Activated CD4-positive, alpha-beta T cell treated with anti-CD3 and anti-CD28 coated beads for 4 hours (primary cell): ENCODE measurements at places on chromosomes 13 and 19.

GRCh38 chr13:86892330-86892729 is 778.8 kb upstream of the SLITRK5 start:
- DNase-seq: no peak

- no peak for DNase-seq
Measured at GRCh38 chr13:70394031-70394548, 285.8 kb upstream of the KLHL1 start.

DNA sequence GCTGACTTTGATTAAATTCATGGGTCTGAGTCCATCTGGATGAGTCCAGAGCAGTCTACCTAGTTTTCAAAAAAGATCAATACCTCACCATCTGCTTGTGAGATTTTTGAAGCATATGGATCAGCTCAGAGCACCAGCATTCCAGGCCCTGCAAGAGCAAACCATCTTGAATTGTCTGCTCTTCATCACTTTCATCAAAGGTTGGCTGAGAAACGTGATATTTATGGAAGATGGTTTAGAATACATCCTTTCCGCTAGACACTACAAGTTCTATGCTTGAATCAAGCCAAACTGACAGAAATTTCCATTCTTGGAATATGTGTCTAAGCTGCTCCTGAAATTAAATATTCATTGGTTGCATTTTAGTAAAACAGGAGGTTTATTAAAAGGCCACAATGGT is 190.3 kb downstream of the KCNRG start:
- no peak for DNase-seq

DNA sequence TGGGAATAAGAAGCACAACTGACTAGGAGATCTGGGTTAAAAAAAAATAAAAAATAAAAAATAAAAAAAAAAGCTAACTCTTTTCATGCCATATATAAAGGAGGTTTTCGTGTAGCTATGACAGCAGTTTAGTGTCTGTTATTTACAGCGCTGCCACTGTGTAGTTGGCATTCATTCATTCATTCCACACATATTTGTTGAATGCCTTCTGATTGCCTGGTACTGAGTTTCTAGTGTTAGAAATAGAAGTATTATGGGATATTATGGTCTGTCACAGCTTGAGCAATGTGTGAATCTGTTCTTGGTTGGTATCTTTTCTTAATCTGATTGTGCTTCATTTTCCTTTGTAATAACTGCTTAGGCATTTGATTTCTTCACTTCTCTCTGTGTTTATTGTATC is 237.4 kb downstream of the NBEA start:
- DNase-seq: no peak

DNA sequence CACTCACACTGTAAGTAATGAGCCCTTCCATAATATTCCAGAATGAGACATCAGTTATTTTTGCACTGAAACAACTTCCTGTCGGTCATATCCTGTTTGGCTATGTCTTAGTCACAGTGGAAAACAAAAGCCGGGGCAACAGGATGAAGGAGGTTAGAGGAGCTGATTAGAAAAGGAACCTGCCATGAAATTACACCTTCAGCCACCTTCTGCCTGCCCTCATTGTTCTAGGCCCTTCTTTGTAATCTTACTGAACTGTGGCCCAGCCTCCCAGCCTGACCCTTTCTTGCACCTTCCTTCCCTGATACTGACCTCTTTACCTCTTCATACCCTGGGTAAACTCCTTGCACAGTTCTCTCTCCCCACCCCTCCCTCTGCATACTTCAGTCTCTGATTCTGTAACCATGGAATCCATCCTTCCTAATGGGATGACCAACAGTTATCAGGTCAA is 67.3 kb downstream of the DOCK9 start:
- peak; percentile 36 for DNase-seq

- DNase-seq: no peak
Measured at GRCh38 chr19:16118489-16119033, 6.9 kb downstream of the RAB8A start.

DNA sequence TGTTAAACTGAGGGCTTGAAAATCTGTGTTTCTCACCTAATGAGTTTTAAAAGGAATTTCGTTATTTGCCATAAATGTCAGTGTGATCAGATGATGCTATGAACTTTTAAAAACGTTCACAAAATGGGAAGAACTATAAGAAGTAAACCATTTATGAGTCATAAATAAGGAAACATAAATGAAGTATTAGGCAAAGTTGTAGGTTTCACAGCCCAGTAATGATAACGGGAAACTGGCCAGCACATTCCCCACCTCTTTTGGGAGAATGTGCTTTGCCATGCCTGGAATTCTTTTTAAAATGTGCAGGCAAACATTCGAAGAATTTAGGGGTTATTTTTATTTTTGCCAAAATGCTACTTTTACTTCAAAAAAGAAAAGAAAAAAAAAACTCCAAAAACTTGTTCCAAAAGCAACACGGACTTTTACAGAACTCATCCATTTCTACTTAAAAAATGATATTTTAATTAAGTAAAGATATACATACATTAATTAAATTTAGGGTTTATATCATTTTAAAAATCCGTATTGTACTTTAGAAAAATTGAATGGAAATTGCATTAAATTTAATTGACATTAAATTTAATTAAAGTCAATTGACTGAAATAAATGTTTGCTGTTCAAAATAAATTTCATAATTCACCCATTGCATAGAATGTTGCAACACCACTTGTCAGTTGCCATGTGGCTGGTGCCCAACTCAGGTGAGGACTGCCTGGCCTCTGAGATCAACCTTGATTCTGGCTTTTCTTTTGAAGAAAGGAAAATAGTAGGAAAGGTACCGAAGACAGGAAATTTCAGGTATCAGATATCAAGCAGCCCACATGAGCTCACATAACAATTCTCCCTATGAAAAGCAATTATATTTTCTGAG is 1198.5 kb downstream of the EFNB2 start:
- no peak for DNase-seq

DNA sequence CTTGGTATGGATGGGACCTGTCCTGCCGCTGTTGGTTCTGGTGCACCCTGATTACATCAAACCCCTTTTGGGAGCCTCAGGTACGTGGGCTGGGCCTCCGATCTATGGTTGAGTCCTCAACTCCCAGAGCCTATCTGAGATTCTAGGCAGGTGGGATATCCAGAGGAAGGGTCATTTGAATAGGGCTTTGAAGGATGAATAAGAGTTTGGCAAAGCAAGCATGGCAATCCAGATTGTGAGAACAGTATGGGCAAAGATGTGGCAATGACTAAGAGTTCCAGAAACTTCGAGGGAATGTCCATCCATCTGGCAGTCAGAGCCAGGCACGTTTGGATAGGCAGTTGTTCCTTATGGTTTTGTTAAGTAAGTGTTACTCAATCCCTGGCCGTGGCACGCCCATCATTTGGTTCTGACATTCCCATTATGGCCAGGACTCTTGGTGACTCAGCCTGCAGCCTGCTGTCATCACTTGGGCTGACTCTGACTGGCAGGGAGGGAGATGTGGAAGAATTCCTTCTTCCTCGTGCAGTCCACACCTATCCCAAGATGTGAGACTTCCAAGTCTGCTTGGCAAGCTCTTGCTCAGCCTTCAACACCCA is 21.5 kb downstream of the CYP4F22 start:
- no peak for DNase-seq

DNA sequence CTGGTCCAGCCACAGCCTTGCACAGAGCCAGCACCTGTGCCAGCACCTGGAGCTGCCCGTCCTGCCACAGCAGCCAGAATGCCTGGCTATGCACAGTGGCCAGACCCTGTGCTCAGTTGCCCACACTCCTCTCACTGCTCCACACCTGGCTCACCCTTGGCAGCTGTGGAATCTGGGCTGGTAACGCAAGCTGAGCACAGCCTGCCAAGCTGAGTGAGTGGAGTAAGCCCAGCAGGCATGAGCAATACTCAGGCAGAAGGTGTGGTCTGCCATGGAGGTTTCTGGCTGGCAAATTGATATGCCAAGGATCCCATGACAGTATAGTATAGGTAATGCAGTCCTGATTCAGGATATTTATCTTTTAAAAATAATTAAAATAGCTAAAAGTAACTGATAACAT is 122.2 kb downstream of the PCDH9 start:
- no peak for DNase-seq

DNA sequence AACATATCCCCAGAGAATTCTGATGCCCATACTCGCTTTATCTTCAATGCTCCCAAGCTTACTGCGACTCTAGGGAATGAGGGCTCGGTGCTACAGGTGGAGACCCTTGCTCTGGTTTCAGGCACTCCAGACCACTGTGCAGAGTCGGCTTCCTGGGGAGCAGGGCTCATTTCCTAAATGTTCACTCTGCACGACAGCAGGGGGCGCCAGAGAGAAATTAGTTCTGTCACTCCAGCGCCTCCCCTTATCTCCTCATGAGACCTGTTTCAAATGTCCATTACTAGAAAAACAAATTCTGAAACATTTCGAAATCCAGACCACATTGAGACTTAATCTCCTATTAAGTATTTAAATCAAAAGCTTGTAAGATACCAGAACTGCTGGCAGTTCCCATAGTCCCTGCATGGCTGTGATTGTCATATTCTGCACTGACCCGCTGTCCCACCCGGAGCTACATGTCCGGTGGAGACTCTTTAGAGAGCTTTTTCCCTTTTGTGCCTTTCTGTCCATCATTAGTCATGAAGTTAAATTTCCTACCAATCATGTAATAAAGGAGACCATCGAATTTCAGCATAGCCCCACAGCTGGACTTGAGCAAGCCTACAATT is 22.4 kb downstream of the EPSTI1 start:
- peak; percentile 87 for DNase-seq

DNA sequence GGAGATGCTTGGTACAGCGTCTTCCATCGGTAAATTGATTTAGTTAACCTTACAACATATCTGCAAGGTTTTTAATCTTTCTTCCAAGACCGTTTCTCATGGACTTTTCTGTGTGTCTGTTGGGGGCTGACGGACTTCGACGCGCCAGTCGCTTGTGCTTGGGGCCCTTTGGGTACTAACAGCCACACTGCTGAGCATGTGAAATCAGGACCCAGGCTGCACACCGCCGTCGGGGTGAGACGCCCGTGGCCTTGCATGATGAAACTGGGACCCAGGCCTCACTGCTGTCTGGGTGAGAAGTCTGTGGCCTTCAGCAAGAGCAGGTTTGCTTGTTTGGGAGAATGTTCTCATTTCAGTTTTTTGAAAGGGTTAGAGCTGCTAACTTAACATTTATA is 9.8 kb downstream of the ATP4B start:
- no peak for DNase-seq

GRCh38 chr19:58150328-58150921 is at the start of gene ZNF329:
TSS of gene ZNF329 (minus strand) at chr19:58150789. CDS start at chr19:58129503, 21,286 bp downstream.
- peak; percentile 89 for DNase-seq

DNA sequence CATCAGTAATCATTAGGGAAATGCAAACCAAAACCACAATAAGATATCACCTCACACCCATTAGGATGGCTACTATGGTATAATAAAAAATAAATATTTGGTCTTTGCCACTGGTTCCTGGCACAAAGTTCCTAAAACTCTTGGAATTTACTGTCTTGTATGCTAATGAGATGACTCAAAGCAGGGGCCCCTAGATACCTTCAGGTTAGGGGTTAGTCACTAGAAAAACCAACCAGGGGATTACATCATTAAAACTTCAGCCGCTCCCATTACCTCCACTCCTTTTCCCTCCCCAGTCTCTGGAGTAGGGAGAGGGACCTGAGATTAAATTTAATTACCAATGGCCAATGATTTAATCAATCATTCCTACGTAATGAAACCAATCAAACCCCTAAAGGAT is 49.6 kb downstream of the THSD1 start:
- no peak for DNase-seq

DNA sequence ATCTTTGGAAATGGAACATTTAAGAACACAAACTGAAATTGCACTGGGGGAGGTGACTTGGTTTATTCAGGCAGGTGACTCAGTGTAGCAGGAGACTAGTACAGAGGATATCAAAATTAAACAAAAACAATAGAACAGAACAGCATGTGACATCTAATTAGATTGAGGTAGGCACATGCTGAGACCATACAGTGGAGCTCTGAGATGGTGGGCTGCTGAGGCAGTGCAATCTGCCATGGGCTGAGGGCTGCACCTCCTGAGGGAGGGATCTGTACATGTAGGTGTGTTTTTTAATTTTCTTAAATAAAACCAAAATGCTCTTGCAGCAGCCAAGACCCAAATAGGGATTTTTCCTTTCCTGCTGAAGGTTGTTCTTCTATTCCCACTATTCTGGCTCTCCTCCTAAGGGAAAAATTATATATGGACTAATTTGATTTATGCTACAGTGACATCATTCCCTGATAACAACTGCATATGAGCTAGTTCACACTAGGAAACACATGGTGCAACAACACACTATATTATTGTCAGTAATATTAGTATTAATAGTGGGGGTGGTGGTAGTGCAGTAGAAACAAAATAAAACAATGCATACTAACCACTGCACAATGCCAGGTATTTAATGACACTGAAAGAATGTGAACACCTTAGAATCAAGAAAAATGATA is 48.0 kb downstream of the LNX2 start:
- no peak for DNase-seq

DNA sequence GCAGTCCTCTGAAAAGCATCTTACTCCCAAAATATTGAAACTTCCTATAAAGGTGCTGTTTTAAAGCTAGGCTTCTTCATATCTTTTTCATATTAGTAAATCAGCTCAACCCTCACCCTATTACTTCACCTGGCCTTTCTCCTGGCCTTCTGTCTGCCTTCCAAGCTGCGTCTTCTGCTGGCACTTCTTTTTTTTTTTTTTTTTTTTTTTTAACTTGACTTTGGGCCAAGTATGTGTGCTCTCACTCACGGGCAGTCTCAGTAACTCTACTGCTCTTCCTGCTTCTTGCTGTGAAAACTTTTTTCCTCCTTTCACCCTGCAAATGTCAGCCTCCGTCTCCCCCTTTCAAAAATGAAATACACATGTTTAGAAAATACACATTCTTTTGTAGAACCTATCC is 41.2 kb upstream of the KCTD4 start:
- no peak for DNase-seq

DNA sequence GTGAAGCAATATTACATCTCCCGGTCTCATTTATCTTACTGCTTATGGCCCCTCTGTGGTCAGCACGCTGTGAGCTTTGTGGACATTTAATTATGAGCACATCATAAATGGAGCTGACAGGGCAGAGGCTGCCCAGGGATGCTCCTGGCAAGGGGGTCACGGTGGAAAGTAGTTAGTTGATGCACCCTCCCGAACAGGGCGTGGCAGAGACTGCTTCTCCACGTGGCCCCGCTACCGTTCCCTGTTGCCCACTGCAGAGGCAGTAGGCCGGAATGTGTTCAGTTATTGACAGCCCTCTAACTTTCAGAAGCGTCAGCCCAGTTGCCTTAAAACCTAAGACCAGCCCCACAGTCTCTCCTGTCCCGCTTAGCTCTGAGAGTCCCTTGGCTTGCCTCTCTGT is 180.3 kb upstream of the ZNF507 start:
- DNase-seq: no peak

DNA sequence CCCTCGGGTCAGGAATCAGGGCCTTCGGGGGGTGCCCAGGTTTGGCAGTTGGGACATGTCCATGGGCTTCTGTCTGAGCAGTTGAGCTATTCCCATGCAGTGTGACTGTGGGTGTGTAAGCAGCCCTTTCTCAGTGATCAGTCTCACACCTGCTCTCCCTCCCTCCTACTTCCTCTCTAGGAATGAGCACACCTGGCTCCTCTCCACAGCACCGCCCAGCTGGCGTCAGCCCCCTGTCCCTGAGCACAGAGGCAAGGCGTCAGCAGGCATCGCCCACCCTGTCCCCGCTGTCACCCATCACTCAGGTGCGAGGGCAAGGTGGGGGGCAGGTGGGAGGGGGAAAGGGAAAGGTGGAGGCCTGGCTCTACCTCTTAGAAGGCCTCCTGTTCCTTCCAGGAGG is 25.9 kb downstream of the COMP start:
- no peak for DNase-seq

- DNase-seq: no peak
Measured at GRCh38 chr19:31301306-31301980, 47.8 kb downstream of the TSHZ3 start.
